HS-5 (cell line): ENCODE measurements at places on chromosomes 5 and 9.
A peak's percentile ranks its signal among the peaks of the same experiment; 100 is the strongest.

DNA sequence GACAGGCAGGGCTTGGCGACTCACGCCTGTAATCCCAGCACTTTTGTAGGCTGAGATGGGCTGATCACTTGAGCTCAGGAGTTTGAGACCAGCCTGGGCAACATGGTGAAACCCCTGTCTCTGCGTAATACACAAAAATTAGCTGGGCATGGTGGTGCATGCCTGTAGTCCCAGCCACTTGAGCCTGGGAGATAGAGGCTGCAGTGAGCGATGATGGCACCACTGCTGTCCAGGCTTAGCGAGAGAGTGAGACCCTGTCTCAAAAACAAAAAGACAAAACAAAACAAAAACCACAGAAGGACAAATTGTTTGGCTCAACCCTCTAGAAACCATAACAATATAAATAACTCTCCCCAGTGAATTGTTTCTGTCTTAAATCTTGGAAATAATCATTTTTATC, 92.6 kb upstream of the ERBIN start:
- DNase-seq, result no peak

DNA sequence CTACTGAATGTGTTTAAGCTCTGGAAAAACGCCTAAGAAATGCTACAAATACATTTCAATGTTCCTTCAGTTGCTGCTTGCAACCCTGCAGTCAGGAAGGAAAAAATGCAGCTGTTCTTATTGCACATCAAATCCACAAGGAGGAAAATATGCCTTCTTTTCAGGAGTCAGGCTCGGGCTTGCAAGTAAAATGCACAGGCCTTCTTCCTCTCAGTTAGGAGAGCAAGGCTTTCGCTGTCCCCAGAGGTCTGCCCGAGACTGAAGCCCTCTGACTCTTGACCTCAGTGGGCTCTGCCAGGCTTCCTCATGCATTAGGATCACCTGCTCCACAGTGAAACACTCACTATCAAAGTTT, 899 bp upstream of the SHC3 start:
- no peak for DNase-seq

DNA sequence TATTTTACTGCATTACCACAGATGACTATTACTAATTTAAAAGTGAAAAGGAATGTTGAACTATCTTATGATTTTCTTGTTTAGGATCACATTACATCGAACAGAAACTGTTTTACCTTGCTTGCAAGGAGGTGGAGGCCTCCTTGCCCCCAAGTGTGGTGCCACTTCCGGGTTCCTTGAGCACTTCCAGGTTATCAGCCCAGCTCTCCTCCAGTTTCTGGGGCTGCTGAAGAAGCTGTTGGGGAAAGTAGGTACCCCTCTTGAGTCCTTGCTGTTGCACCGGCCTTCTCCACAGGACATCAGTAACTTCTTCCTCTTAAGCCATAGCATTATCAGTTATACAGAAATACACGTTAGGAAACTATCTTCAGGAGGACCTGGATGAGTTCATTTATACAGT, 278.2 kb downstream of the DMRT2 start:
- no peak for DNase-seq

GRCh38 chr5:95530416-95530815, 24.4 kb downstream of the SKIC3 start:
- peak; percentile 70 for DNase-seq

DNA sequence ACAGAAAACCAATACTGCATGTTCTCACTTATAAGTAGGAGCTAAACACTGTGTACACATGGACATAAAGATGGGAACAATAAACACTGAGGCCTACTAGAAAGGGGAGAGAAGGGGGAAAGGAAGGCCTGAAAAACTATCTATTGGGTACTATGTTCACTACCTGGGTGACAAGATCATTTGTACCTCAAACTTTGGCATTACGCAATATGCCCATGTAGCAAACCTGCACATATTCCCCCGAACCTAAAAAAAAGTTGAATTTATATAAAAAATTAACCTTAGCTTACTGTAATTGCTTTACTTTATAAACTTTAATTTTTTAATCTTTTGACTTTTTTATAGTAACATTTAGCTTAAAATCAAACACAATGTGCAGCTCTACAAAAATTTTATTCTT, 237.6 kb upstream of the ATP10B start:
- no peak for DNase-seq

- no peak for DNase-seq
These were observed 946 bp downstream of the ADCY2 start for GRCh38 chr5:7396713-7397454.

- DNase-seq, result no peak
These were observed 20.3 kb downstream of the PCSK5 start for GRCh38 chr9:75910731-75911130.

- no peak for DNase-seq
These were observed 65.7 kb upstream of the TNFAIP8 start for GRCh38 chr5:119290161-119290569.

DNA sequence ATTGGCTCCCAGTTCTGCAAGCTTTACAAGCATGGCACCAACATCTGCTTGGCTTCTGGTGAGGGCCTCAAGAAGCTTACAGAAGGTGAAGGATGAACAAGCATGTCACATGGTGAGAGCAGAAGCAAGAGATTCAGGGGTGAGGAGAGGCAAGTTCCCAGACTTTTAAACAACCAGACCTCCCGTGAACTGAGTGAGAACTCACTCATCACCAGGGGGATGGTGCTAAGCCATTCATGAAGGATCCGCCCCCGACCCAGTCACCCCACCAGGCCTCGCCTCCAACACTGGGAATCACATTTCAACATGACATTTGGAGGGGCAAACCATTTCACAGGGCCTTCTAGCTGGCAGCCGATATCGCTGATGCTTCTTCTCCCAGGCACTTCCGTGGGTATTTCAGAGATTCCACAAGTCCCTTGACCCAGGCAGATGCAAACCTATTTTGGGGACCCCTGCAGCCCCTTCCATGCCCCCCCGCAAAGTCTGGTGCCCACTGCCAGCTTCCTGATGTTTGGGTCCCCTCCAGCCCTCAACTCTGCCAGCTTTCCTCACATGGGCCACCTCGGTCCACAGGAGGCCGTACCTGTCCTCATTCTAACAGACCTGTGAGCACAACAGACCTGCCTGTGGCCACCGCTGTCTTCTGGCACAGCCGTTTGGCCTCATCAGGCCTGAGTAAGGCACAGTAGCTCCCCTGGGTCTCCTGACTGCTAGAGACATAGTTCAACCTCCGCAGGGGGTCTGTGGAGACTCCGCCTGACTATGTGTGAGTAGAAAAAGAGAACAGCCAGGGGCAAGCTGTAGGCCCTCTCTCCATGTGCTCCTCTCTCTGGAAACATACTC, 60.7 kb upstream of the ANGPTL2 start:
- no peak for DNase-seq

GRCh38 chr5:32426440-32427151, 17.9 kb downstream of the ZFR start:
- DNase-seq, result no peak

DNA sequence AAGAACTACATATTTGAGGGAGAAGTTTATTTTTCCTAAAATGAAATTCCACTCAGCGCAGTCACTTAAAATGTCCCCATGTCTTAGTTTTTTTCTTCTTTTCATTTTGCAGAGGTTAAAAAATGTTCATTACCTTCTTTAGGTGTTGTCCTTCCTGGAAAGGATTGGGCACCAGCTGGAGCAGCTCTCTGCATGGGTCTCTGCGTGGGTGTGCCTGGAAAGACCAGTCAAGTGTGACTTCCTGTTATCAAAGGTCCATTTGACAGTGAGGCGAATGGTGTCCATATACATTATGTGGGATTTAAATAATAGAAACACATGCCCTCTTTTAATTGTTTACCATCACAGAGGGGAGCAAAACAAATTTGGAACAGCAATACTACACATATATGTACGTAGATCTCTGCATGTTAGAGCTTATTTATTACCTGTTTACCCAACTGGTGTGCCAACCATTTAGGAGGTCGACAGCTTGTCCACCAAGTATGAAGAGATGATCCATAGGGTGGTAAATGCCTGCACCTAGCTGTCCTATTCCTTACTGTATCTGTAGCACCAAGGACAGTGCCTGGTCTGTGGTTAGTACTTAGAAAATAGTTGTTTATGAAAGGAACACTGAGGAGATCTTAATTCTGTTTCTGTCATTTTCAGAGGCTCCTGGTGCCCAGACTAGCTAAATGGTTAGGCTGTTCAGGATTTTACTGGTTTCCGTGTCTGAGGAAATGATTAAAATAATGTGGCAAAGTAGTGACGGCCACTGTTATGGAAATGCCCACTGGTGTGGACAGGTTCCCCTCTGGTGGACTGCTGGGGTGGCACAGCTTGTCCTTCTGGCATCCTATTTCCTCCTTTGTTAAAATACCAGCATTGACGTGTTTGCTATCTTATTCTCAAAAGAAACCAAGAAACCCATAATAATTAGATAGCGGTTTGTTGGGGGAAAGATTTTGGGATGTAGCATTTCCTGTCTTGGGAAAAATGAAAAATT, 200.4 kb downstream of the MAST4 start:
- DNase-seq, result no peak

GRCh38 chr9:34552606-34552981, 29.8 kb upstream of the ENHO start:
- no peak for DNase-seq

DNA sequence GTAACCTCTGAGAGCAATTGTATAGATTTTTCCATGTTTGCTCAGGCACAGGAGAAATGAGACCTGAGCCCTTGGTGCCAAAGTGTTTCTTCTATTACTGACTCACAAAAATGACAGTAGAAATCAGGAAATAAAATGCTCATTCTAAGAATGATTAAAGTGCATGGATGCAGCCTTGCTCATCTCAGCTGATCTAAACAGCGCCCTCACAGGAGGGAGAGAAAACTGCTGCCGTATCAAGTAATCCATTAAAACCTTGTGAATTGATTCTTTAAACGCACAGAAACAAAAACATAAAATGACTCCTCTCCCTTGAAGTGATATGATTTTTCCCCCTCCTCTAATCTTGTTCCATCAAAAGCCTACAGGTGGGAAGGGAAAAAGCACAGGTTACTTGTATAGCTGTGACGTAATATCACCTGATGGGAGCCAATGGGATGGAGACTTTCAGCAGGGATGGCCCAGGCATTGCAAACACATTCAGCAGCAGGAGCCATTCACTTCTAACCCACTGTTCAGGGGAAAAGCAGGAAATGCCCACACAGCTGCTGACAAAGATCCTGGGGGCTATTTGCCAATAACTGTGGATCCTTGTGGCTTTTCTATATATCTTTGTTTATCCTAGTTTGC, 76.7 kb downstream of the PLCXD3 start:
- no peak for DNase-seq

DNA sequence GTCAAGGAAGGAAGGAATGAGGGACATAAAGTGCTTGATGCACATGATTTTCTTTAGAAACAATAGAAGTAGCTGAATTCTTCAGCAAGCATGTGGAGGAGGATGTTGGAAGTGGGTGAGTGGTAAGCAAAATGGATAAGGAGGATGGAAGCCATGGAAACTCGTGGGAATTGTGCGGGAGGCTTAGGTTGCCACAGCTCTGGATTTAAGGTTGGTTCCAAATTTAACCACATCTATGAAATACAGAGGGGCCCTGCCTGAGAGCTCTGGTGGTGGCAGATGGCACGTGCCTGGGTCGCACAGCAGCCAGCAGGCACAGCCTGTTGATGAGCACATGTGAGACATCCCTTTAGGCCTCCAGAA, 284.7 kb downstream of the SMARCA2 start:
- no peak for DNase-seq
